ENCODE measurements at places on chromosomes 16 and 17.

DNA sequence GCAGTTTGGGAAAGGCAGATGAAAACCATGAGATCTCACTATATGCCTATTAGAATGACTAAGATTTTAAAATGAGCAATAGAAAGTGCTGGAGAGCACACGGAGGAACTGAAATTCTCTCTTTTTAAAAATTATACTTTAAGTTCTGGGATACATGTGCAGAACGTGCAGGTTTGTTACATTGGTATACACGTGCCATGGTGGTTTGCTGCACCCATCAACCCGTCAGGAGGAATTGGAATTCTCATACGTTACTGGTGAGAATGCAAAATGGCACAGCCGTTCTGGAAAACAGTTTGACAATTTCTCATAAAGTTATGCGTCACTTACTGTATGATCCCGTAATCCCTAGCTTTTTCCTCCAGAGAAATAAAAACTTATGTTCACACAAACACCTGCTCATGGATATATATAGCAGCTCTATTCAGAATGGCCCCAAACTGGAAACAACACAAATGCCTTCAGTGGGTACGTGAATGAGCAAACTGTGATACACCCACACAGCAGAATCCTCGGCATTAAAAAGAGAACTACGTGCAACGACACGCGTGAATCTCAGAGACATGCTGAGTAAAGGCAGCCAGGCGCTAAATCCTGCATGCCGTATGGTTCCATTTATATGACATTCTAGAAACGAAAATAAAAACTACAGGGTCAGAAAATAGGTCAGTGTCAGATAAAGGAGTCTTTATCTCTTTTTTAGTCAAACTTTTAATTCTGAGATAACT lies 11.8 kb downstream of the PIK3R6 start:
- no peak for DNase-seq

DNA sequence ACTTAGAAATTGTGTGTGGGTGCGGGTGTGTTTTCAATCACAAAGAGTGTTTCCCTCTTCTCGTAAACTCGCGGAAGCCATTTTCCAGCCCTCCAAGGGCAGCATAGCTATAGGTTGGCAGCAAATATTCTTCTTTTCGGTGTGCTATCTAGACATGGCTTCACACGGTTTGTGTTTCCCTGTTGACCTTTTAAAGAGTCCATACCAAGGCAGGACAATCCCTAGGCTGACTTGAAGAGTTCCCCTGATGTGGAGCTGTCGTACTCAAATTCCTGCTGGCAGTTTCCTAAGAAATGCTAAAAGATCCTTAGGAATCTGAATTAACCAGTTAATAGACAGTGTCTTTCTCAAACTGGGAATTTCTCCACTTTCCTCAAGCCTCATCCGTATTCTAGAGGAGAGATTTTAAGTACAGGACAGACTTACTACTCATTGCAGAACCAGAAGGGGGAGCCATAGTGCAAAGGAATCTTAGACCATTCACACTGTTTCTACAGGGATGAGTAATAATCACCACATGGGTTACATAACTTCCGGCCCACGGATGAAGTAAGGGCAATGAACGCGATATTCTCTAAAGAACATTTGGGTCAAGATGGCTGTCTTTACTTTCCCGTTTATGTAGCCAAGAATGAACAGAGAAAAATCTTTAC lies 288.6 kb upstream of the ELAC2 start:
- no peak for DNase-seq

- no peak for DNase-seq
These were observed 9.1 kb upstream of the PPP1R1B start for GRCh38 chr17:39617446-39618245.

DNA sequence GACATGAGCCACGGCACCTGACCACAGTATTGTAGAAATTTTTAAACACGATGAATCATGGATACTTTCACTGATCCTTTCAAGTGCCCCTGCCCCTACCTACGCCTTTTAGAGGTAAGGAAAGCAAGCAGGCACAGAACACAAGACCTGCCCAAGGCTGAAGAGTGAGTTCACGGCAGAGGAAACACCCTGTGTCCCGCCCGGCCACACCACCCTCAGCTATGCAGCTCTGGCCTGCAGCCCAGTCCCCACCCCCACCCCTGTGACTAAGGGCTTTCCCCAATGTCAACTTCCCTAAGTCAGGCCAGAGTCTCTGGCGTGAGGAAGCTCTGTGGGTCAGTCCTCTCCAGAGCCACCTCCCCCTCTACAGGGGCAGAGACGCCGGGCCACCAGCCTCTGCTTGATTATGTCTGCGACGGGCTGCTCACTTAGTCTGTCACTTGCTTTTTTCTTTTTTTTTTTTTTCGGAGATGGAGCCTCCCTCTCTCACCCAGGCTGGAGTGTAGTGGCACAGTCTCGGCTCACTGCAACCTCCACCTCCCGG lies 8.4 kb downstream of the SLC16A5 start:
- DNase-seq: no peak

DNA sequence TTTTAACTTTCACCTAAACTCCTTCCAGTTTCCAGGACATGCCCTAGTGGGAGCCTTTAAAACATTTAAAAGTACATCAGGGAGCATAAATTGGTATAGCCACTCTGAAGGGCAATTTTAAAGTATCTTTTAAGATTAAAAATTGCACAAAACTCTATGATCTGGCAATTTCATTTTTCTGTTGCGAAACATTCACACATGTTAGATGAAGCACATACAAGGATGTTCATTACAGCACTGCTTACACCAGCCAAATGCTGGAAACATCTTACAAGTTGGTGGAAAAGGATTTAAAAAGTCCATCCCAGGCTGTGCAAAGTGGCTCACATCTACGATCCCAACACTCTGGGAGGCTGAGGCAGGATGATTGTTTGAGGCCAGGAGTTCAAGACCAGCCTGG lies 26.4 kb upstream of the LONP2 start:
- DNase-seq: no peak

- DNase-seq: no peak
These were observed 185.3 kb downstream of the CCDC182 start for GRCh38 chr17:57559634-57560318.

All from NCI-H1417 treated with DMSO at 0.1 percent for 48 hours (cell line).